ENCODE measurements at places on chromosomes 11 and 22.
A peak's percentile ranks its signal among the peaks of the same experiment; 100 is the strongest.

DNA sequence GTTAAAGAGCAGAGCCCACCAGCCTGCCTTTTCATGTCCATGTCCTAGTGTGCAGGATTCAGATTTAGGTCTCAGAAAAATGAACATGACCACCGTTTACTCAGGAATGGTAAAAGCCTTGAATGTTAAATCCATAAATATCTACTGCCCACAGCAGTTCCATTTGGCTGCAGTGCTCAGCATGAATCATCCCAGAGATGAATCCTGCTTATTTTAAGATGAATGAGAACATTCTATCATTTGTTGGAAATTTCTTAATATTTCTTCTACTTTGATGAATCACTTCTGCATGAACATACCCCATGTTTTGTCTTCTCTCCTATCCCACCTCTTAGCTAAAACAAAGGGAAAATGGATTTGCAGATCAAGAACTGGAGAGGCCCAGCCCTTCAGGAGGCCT lies 47.5 kb upstream of the AQP11 start:
- no peak for DNase-seq

GRCh38 chr11:2272228-2272945 lies 2.0 kb upstream of the ASCL2 start:
- no peak for DNase-seq

GRCh38 chr11:77547863-77548551 lies 41.7 kb upstream of the AQP11 start:
- peak; percentile 71 for DNase-seq

- DNase-seq, result peak; percentile 16
These were observed 1.8 kb downstream of the GALR3 start for GRCh38 chr22:37824674-37825641.

DNA sequence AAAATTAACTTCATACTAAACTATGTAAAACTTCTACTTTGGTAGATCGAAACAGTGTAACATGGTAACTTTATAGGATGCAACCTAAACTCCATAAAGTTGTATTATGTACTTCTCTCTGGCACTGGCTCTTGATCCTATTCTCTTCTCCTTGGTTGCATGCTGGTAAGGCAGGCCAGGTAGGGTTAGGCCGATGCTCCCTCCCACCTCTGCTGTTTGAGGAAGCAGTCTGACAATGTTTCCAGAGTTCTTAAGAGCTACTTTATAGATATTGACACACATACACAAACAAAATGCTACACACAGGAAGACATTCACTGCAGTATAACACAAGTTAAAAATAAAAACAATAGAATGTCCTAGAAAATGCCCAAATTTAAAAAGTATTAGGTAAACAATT lies 22.5 kb downstream of the CTSC start:
- DNase-seq, result no peak

- DNase-seq, result no peak
These were observed 70.6 kb upstream of the SPON1 start for GRCh38 chr11:13891911-13892310.

- DNase-seq, result no peak
These were observed 36.2 kb upstream of the RAPSN start for GRCh38 chr11:47485107-47485506.

- peak; percentile 53 for DNase-seq
These were observed 585 bp downstream of the ARHGEF12 start for GRCh38 chr11:120336641-120337354.

DNA sequence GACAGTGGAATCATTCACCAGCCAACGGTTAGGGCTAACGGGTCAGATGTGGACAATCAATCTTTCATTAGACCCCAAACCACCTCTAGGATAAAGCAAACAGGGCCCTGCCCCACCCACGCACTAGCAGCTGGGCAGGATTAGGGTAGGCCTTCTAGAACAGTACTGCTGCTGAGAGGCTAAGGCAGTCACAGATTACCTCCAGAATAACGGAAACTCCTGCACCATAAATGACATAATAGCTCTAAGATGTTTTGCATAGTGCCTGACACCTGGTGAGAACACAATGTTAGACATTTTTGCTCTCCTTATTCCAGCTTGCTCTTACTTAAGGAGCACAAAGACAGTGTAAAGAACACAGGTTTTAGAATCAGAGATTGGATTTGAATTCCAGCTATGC lies 1.8 kb downstream of the SYTL2 start:
- DNase-seq, result no peak

- DNase-seq, result no peak
These were observed 70.3 kb downstream of the KIRREL3 start for GRCh38 chr11:126930091-126930841.

- peak; percentile 26 for DNase-seq
These were observed 663 bp upstream of the BUD13 start for GRCh38 chr11:116773203-116774097.

GRCh38 chr11:119110439-119110838 lies 3.3 kb downstream of the C2CD2L start:
- DNase-seq, result no peak

- no peak for DNase-seq
These were observed 6.3 kb downstream of the TMEM121B start for GRCh38 chr22:17114898-17115235.

DNA sequence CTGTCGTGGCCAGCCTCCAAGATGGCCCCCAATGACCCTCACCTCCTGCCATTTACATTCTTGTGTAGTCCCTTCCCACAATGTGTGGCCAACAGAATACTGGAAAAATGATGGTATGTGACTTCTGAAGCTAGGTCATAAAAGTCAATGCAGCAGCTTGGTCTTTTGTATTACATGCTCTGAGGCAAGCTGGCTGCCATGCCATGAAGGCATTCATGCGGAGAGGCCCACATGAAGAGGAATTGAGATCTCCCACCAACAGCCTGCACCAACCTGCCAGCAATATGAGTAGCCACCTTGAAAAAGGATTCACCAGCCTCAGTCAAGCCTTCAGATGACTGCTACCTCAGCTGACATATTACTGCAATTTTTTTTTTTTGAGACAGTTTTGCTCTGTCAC lies 4.6 kb downstream of the MRTFA start:
- DNase-seq, result peak; percentile 86

DNA sequence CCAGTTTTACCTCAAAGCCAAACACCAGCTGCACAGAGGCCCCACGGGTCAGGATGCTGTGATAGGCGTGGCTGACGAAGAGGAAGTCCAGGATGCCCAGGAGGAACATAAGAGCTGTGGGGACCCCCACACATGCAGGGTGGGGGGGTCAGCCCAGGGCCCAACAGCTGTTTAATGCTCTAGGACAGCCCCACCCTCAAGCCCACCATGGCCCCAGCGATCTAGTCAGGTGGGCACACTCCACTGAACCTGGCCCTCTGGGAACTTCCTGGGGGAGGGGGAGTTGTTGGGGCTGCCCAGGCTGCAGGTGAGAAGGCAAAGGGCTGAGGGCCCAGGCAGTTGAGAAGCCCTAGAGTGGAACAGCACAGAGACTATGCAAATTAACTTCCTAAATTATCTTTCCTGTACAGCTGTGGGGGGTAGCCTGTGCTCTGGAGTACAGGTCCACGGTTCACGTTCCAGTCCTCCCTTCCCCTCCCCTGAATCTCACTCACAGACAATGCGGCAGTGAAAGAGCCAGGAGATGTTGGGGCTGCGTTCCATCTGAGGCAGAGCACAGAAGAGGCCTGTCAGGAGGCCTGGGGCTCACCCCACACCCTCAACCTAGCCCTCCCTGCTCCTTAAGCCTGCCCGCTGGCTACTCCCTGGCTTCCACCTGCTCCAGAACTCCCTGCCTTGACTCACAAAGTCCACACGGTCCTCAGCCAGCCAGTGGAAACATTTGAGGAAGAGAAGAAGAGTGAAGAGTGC lies 1.9 kb downstream of the SYVN1 start:
- no peak for DNase-seq

DNA sequence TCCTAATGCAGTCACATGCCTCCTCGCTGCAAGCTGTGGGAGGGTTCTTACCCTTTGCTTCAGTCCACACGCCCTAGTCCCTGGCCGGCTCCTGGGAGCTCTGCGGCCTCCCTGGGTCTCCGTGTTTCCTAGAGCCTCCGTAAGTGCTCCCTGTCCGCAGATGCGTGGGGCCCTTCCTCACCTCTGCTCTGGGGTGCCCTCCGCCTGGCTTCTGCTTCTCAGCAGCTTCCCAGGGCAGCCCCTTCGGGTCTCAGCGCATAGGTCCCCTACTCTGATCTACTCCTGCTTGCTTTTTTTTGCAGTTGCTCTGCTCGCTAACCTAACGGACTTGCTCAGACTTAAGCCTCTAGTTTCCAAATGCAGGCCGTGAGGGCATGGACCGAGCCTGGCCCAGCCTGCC lies 22.4 kb downstream of the CAPN1 start:
- no peak for DNase-seq

DNA sequence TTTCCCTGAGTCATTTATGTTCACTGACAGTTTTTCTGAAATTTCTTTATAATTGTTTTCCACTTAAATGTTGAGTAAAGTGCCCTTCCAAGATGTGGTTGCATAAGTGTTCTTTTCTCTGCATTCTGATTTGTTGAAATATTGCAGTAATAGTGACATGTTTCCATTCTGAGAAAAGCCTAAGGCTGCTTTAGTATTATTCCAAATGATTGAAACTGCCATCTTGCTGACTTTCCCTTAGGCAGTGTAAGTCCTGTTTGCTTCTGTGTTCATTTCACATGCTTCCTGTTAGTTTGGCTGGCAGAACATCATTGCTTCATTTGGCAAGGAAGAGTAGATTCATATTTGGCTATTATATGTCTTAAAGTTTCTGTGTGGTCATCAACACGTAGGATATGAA lies 146.5 kb downstream of the ELP4 start:
- DNase-seq, result peak; percentile 34

DNA sequence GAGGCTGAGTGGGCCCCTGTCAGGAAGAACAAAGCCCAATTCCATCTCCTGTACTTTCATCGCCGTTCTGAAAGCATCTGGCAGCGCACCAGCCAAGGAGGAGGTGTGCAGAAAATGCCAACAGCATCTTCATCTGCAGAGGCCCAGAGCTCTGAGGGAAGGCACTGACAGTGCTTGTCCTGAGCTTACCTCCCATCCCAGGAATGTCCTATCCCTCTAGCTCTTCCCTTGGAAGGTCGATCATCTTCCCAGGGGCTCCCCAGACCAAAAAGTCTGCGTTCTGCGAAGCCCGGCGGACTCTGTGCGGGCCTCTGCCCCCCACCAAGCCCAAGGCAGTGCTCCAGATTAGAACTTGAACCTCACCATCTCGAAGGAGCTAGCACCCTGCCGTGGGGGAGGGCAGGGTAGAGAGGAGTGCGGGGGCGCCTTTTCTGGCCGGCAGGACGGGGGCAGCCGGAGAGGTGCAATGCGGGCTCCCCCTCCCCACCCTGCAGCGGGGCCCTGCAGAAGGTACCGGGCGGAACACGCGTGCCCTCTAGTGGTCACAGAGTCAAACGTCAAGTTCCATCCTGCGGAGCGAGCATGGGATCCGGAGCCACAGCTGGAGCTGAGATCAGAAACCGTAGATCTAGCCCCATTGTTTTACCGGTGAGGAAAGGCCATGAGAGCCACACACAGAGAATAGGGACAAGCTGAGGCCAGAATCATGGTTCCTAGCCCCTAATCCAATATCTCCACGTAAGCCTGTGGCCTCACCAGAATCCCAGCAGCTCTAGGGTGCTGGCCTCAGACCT lies 5.0 kb downstream of the SCN2B start:
- peak; percentile 56 for DNase-seq

DNA sequence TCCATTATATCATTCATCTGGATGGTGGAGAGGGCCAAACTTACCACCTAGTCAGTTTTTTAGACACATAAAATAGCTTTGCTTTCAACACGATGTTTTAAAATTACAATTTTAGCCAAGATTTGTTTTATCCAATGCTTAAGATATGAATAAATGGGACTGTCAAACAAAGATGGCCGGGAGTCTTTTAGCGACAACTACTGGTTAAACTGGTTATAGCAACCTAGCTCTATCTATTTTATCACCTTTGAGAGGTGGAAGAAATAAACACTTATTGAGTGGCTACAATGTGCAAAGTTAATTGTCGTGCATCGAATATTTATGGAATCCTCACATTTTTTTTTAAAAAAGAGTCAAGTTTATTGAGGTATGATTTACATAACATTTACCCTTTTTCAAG lies 279.8 kb downstream of the MIAT start:
- no peak for DNase-seq

DNA sequence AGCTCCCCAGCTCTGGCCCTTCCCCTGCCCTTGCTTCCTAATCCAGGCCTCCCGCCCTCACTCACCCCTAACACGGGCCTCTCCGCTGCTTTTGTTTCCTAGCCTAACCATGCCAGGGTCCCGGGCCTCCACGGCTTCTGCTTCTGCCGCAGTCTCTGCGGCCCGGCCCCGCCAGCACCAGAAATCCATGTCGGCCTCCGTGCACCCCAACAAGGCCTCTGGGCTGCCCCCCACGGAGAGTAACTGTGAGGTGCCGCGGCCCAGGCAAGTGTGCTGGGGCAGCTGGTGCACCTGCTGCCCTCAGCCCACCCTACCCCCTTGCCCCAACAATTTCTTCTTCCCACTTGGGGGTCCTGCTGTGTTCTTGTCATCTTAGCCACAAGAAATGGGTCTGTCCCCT lies 13.1 kb downstream of the RCOR2 start:
- no peak for DNase-seq

- DNase-seq, result no peak
These were observed 32.6 kb downstream of the USH1C start for GRCh38 chr11:17511571-17511970.
